T-cell (primary cell): ENCODE measurements at places on chromosomes 6 and 20.
A peak's percentile ranks its signal among the peaks of the same experiment; 100 is the strongest.

- no peak for DNase-seq
Measured at GRCh38 chr20:9180481-9181257, 111.8 kb downstream of the PLCB4 start.

DNA sequence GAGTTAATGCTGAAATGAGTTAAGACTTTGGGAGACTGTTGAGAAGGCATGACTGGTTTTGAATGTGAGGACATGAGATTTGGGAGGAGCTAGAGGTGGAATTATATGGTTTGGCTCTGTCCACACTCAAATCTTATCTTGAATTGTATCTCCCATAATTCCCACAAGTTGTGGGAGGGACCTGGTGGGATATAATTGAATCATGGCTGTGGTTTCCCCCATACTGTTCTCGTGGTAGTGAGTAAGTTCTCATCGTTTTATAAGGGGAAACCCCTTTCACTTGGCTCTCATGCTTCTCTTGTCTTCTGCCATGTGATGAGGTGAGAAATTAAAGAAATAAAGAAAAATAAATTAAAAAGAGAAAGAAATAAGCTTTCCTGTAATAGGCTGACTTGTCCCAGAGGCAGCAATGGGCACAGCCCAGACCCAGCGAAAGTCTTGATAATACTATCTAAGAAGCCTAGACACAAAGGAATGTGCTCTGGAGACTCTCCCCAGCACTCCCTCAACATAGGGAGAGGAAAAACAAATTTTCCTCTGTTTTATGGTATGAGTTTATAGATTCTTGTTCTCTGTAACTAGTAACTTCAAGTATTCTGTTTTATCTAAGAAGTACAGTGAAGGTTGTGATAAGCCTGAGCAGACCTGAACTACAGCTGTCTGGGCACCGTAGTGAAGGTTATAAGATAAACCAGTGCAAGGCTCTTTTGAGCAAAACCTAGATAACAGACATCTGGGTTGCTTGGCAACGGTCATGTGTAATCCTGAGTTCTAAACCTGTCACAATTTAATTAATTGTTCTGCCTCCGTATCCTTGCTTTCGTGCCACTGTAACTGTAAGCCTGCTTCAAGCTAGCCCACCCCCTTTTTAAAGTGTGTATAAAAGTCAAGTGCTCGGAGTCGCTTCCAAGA is 88.9 kb upstream of the ECI2 start:
- no peak for DNase-seq

GRCh38 chr20:4920131-4920530 is 81.2 kb downstream of the SLC23A2 start:
- DNase-seq, result no peak

DNA sequence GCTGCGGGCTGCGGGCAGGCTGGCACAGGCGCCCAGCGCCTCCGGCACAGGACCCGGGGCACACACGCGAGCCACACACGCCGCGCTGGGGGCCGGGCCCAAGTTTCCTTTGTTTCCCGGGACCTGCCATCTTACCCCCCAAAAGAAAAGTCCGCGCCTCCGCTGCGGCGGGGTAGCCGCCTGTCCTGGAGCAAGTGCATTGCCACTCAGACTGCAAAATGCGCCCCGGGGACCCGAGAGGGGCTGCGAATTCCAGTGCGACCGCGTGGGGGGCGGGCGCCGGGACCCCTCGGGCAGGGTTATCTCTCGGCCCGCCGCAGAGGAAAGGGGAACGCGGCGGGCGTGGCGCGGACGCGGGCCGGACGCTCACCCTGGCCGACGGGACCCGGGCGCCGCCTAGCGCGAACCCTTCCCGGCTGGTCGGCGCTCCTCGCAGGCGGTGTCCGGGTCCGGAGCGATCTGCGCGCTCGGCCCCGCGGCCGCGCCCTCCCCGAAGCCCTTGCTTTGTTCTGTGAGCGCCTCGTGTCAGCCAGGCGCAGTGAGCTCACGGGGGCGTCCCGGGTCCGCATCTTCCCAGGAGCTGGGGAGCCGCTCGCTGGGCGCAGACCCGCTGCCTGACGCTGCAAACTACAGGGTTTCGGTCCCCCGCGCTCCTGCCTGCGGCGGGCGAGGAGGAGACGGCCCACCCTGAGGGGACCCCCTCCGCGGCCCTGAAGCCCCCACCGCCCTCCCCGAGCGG is 639 bp upstream of the CD24 start:
- DNase-seq, result no peak

GRCh38 chr6:82094166-82094806 is 153.3 kb downstream of the IBTK start:
- DNase-seq, result no peak

DNA sequence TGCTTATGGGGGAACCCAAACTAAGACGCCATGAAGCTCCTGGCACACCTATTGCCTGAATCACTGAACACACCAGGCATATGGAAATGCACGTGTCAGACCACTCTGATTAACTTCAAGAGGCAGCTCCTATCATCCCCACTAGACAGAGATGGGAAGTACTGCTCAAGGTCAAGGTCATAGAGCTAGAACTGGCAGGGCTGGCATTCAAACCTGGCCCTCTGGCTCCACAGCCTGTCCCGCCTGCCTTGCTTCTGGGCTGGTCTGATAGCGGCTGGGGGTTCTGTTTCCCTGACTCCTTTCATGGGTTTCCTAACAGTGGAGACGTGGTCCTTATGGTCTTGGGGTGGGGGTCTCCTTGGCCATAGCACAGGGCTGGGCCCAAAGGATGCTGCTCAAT is 22.6 kb upstream of the DSN1 start:
- no peak for DNase-seq

DNA sequence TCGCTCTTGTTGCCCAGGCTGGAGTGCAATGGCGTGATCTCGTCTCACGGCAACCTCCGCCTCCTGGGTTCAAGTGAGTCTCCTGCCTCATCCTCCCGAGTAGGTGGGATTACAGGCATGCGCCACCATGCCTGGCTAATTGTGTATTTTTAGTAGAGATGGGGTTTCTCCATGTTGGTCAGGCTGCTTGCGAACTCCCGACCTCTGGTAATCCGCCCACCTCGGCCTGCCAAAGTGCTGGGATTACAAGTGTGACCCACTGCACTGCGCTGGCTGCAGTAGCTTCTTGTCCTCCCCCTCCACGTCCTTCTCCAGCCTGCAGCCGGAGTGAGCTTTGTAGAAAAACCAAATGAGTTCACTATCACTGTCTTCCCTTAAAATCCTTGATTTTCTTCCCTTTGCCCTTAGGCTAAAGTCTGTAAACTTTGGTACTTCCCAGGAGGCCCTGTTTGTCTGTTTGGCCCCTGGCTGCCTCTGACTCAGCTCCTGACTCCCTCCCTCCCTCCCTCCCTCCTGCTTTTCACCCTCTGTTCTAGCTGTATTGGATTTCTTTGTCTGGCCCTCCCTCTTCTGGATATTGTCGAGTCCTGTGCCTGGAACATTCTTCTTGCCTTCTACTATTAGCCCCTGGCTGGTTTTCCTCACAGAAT is 12.9 kb downstream of the PARD6B start:
- DNase-seq, result no peak

- DNase-seq, result no peak
Measured at GRCh38 chr6:166318227-166318626, 10.0 kb upstream of the PRR18 start.

- no peak for DNase-seq
Measured at GRCh38 chr6:17589406-17590096, 10.6 kb upstream of the FAM8A1 start.

- no peak for DNase-seq
Measured at GRCh38 chr6:118489990-118490389, 58.1 kb upstream of the PLN start.

DNA sequence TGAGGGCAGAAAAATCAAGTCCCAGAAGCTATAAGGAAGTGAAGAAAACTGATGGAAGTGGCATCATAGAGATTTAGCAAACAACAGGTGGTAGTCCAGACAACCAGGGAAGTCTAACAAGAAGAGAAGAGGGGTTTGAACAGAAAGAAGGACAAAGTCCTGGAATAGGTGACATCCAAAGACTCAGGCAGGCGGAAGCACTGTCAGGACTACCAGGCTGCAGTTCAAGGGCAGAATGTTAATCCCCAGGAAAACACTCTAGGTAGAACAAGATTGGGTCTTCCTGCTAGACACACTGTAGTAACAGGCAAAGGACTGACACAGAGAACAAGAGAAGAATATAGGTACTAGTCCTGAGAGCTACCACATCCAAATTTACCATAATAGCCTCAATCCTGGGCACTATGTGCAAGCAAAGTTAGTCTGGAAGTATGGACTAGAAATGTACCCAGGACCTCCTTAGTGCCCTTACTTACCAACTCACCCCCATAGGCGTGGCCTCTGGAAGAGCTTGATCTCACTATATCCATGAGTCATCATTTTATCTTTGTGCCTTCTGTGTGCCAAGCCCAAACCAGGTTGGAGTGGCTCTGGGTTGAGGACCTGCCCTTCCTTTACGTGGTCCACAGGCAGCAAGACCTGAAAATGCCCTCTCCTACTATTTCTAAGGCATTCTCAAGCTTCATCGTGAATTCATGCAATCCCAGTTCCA is 2.2 kb upstream of the EPB41L2 start:
- DNase-seq, result no peak

DNA sequence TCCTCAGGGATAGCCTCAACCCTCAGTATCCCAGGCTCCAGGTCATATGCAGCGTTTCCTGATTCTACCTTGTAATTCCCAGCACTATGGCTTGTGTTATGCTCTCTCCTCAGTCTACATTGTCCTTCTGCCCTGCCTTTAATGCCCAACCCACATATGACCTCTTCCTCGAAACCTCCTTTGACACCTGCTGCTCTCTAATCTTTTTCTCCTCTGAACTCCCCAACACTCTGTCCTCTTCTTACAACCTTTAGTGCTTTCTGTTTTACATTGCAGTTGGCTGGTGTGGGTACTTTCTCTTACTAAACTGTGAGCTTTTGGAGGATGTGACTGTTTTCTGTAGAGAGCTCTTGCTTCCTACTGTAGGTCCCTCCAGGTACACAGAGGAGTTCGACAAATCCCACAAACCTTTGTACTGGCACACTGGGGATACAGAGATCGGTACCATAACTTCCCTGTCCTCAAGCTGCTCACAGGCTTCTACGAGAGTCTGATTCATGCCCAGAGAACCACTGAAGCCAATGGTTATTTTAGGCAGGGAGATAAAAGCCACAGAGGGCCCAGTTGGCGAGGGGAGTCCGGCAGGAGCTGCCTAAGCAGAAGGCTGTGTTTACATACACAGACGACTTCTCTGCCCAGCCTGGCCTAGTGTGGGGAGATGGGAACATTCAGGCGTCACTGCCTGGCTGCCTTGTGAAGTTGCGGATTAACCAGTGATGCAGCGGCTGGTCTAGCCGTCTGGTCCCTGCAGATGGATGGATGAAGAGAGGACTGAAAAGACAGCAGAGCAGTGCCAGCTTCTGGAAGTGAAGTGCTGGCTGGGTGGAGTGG is 8.4 kb upstream of the EPB41L1 start:
- DNase-seq, result no peak

DNA sequence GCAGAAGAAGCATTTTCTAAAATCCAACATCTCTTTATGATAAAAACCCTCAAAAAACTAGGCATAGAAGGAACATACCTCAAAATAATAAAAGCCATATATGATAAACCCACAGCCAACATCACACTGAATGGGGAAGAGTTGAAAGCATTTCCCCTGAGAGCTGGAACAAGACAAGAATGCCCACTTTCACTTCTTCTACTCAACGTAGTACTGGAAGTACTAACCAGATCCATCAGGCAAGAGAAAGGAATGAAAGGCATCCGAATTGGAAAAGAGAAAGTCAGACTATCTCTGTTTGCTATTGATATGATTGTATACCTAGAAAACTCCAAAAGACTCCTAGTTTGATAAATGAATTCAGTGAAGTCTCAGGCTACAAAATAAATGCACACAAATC is 7.9 kb upstream of the CDK19 start:
- no peak for DNase-seq

- no peak for DNase-seq
Measured at GRCh38 chr6:32885698-32886286, 31.8 kb downstream of the PSMB9 start.

DNA sequence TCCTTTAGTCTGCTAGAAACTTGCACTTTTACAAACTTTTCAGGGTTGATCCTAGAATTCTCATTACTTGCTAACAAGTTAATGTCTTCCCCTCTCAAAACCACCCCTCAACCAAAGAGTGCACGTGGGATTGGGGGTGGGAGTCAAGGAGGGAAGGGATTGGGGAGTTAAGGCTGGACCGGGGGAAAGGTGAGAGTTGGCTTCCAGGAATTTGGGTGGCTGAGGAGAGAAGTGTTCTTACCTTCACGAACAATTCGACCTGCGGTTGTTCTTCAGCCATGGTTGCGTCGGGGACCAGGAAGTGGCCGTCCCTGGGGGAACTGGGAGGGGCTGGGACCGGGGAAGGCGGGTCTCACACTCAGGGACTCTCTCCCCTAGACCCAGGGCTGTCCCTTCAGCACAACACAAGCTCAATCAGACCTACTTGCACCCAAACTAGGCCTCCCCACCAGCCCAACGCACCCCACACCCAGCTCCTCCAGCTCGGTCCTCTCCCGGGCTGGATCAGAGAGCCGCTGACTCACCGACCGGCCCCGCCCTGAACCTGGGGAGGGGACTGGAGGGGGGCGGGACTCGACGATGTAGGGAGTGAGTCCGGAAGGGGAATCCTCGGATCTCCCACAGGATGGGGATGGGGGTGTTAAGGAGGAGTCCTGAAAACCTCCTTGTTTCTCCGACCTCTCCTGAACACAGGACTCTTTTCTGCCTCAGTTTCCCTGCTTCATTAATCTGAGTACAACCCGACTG is at the start of gene CLIC1:
Gene CLIC1 (minus strand): TSS at position 510 of the 747 bp plus-strand sequence. CDS start 230 bp downstream, at position 280.
- peak; percentile 30 for DNase-seq

- DNase-seq, result no peak
Measured at GRCh38 chr6:162849269-162849668, 121.5 kb downstream of the PACRG start.

DNA sequence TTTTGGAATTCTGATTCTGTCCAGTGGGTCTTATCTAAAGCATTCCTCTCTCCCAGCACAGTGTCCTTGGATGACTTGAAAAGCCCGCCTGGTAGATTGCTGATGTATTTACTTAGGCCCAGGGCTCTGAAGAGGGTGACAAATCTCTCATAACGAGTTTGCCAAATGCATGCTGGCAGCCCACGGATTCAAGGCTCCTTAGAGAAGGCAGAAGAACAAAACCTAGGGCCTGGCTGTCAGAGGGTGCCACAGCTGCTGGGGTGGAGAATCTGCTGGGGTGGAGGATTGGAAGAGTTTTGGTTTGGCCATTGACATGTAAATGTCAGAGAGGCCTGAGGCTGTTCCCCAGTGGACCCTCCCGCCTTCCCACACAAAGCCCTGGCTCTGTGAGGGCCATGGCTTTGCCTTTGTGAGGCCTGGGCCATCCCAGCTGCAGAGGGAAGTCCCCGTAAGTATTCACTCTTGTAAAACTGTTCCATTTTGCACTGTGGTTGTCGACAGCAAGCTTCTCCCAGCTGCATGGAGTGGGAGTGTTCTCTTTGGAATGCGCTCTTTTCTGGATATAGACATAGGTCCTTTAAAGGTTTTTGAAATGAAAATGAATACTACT is 50.3 kb downstream of the ANKRD6 start:
- DNase-seq, result no peak

- DNase-seq, result no peak
Measured at GRCh38 chr20:16569246-16570153, 3.7 kb downstream of the KIF16B start.
